Neuronal stem cell (in vitro differentiated cells): ENCODE measurements at places on chromosomes 2 and 18.

GRCh38 chr2:159410276-159410675, 123.8 kb upstream of the WDSUB1 start:
- no peaks in the 10 kb centered on the region for H3K27me3 ChIP-seq
- no peak overlapping the region for H3K4me3 ChIP-seq
- H3K36me3 ChIP-seq, result peaks cover 93% of the 10 kb centered on the region
- no peaks in the 10 kb centered on the region for H3K4me1 ChIP-seq
- no peak for DNase-seq

- no peak for DNase-seq
- H3K27ac ChIP-seq, result no peak overlapping the region
- H3K36me3 ChIP-seq, result no peaks in the 10 kb centered on the region
- H3K4me1 ChIP-seq, result no peaks in the 10 kb centered on the region
Measured at GRCh38 chr2:84846041-84846663, 34.7 kb downstream of the TRABD2A start.

GRCh38 chr2:39521876-39522517, 84.9 kb upstream of the MAP4K3 start:
- no peak overlapping the region for H3K4me3 ChIP-seq
- no peak for DNase-seq
- peaks cover 4% of the 10 kb centered on the region for H3K4me1 ChIP-seq

- H3K4me3 ChIP-seq, result no peak overlapping the region
- peaks cover 3% of the 10 kb centered on the region for H3K4me1 ChIP-seq
- H3K27me3 ChIP-seq, result no peaks in the 10 kb centered on the region
- no peaks in the 10 kb centered on the region for H3K36me3 ChIP-seq
- H3K27ac ChIP-seq, result no peak overlapping the region
- no peak for DNase-seq
Measured at GRCh38 chr2:6934345-6934744, 17.1 kb downstream of the RNF144A start.

GRCh38 chr2:127448526-127448925, 30.3 kb downstream of the PROC start:
- no peak overlapping the region for H3K4me3 ChIP-seq
- no peaks in the 10 kb centered on the region for H3K36me3 ChIP-seq
- no peaks in the 10 kb centered on the region for H3K27me3 ChIP-seq
- DNase-seq, result no peak
- no peak overlapping the region for H3K27ac ChIP-seq

DNA sequence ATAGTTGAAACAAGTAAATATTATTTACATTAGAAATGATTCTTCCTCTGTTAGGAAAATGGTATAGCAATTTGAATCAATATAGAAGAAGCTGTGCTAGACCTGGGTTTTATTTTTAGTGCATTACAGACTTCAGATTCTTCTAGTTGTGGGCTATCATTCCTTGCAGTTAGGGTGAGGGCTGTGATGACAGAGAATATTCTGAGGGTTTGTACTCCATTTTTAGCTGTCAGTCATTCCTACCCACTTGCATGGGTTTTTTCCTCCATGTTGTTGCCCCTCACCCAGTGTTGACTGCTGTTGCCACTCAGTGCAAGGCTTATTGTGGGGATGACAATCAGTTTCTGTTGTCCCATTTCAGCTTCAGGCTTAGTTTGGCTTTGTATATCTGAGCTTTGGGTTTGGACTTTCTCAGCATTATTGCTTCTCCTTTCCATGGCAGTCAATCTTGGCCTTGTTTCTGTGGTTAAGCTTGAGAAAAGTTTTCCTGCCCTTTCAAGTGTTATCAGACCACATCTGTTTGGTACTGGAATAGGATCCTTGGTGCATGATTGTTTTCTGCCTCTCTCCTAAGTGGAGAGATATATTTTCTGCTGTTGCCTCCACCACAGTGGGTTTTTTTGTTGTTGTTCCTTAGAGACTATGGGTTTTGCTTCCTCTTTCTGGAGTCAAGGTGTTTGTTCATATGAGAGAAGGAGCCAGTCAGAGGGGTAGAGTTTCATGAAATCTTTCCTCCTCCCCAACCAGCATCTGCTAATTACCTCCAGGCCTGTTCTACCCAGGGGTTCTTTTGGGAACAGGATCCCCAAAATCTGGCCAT, 312.7 kb upstream of the CWC22 start:
- H3K27me3 ChIP-seq, result no peaks in the 10 kb centered on the region
- DNase-seq, result no peak
- no peaks in the 10 kb centered on the region for H3K36me3 ChIP-seq
- no peak overlapping the region for H3K27ac ChIP-seq
- no peak overlapping the region for H3K4me3 ChIP-seq
- no peaks in the 10 kb centered on the region for H3K4me1 ChIP-seq

DNA sequence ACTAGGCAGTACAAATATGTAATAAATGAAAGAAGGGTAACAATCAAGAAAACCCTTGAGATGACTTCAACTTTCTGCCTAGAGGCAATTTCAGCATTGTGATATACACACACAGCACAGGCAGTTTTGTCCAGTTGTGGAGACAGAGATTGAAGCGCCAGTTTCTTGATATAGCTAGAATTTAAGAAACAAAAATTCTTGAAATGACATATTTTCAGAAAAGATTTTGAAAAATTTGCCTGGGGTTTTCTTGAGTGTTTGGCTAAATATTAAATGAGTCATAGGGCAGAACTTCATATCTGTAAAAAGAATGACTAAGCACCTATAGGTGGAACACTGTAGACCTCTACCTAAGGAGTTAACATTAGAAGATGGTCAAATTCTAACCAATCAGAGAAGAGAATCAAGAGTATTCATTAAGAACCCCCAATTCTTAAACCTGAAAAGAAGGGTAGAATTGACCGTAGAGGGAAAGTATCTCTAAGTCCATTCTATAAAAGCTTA, 1266.8 kb upstream of the TMEFF2 start:
- no peak for DNase-seq
- no peak overlapping the region for H3K4me3 ChIP-seq
- no peak overlapping the region for H3K27ac ChIP-seq
- H3K4me1 ChIP-seq, result no peaks in the 10 kb centered on the region

DNA sequence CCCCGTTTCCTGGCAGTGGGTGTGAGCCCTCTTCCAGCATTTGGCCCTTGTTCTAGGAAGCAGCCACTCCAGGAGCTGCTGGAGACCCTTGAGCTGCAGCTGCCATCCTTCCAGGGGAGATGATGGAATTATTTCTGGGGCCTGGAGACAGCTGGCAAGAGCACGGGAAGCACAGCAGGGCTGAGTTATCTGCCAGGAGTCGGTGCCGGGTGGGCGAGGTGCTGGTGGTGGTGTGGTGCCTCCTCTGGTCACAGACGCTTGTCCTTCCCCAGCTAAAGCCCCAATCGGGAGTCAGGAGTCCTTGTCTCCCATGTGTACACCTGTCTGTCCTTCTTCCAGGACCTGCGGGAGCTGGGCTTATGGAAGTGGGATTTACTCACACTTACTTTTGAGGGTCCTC, 36.0 kb downstream of the DPYSL5 start:
- H3K36me3 ChIP-seq, result peaks cover 87% of the 10 kb centered on the region
- no peaks in the 10 kb centered on the region for H3K27me3 ChIP-seq
- H3K4me3 ChIP-seq, result no peak overlapping the region
- no peak for DNase-seq
- peaks cover 8% of the 10 kb centered on the region for H3K4me1 ChIP-seq

DNA sequence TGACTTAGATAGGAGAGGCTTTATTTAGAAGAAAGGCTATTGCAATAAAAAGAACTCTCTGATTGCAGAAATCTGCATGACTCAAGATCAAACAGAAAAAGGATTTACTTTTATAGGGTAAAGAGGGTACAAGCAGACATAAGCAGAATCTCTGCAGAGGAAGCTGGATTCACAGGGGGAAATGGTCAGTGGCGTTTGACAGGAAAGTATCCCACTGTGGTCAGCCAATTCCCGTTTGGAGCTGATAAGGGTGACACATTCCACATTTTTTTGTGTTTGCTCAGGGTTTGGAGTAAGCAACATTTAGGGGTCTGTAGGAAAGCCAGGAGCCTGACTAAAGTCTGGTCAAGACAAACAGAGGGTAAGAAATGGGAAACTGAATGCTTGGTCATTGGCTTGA, 23.9 kb upstream of the SCYGR5 start:
- no peaks in the 10 kb centered on the region for H3K4me1 ChIP-seq
- no peak overlapping the region for H3K4me3 ChIP-seq
- DNase-seq, result no peak

- peaks cover 10% of the 10 kb centered on the region for H3K4me1 ChIP-seq
- no peak overlapping the region for H3K4me3 ChIP-seq
- H3K27ac ChIP-seq, result no peak overlapping the region
Measured at GRCh38 chr2:232892221-232892620, 22.2 kb downstream of the SNORC start.

- peaks cover 5% of the 10 kb centered on the region for H3K36me3 ChIP-seq
- H3K27ac ChIP-seq, result no peak overlapping the region
- peak; percentile 27 for DNase-seq
Measured at GRCh38 chr2:63046961-63047320, 3.7 kb upstream of the OTX1 start.

- DNase-seq, result no peak
- H3K4me1 ChIP-seq, result no peaks in the 10 kb centered on the region
- H3K27me3 ChIP-seq, result no peaks in the 10 kb centered on the region
- H3K4me3 ChIP-seq, result peak overlapping the region; percentile 80
Measured at GRCh38 chr2:32278478-32278853, 762 bp downstream of the YIPF4 start.
